ENCODE measurements at places on chromosomes 16 and 17.

DNA sequence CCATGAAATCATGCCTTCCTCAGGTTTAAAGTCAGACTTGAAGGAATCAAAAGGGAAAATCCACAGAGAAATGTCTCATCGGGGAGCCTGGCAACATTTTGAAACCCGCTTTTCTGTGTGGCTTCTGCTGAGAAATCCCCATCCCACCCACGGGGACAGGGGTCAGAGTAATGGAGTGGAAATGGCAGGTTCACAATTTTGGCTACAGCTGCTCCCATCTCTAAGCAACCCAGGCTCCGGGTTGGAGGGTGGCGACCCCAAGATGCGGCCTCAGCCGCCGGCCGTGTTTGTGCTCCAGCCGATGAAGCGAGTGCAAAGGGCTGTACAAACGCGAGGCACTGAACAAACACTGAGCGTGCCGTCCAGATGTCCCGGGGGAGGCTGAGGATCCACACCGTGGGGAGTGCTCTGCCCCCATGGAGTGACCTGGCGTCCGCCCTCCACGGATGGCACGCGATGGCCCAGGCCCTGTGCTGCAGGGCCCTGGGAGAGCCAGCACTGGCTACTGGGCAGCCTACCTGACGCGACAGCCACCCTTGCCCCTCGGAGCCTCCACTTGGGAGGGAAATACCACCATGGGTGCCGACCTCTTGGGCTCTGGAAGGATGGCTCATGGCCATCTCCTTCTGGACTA is 22.2 kb downstream of the SLC43A2 start:
- DNase-seq: no peak

GRCh38 chr16:19642501-19642900 is 75.5 kb downstream of the KNOP1 start:
- no peak for DNase-seq

GRCh38 chr16:66272461-66272860 is 94.0 kb upstream of the CDH5 start:
- DNase-seq: no peak

DNA sequence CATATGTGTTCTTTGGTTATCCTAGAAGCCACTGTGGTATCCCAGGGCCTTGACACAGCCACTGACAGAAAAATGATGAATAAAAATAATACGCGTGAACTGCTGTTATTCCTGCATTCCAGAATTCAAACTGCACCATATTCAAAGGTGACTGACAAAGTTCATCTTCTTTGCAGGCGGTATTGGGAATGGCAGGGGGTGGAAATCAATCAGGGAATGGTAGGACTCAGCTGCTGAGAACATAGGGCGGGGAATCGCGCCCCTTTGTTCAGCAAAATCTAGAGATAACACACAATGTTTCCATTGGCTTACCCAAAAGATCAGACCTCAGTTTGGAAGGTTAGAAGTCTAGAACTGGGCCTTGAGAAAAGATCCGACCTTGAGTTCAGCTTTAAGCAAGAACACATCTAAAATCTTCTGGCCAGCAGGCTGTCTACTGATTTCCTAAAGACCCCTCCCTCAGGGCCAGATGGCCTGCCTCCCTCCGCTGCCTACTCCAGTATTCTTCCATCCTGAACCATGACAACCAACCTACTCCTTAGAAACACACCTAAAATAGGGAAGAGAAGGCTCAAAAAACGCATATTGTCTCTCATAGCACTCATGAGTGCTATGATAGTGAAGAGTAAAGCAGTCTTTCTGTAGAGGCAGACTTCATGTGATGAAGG is 34.1 kb downstream of the CDK5R1 start:
- DNase-seq: no peak

DNA sequence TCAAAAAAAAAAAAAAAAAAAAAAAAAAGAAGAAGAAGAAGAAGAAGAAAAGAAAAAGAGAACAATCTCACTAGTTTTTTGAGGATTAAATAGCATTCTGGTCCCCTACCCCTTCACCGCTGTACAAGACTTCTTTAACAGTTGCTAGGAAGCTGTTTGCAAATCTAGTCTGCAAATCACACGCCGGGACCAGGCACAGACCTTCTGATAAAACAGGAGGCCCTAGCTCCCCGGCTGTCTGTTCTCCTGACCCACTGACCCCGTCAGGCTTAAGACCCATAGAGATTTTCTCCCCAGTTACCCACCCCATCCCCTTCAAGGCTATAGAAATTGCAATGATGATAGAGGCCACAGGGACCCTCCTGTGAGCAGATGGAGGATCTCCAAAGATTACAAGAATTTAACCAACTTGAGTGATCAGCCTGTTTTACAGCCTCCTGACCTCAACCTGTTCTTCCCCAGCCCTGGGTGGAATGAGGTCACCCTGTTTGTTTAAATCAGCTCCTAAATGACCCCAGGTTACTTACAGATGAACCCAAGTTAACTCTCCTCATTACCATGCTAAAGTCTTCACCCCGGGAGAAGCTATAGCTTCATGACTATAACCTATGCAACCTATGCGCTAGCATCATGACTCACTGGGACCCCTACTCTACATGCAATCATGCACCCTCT is 11.8 kb upstream of the SULT1A1 start:
- DNase-seq: no peak

DNA sequence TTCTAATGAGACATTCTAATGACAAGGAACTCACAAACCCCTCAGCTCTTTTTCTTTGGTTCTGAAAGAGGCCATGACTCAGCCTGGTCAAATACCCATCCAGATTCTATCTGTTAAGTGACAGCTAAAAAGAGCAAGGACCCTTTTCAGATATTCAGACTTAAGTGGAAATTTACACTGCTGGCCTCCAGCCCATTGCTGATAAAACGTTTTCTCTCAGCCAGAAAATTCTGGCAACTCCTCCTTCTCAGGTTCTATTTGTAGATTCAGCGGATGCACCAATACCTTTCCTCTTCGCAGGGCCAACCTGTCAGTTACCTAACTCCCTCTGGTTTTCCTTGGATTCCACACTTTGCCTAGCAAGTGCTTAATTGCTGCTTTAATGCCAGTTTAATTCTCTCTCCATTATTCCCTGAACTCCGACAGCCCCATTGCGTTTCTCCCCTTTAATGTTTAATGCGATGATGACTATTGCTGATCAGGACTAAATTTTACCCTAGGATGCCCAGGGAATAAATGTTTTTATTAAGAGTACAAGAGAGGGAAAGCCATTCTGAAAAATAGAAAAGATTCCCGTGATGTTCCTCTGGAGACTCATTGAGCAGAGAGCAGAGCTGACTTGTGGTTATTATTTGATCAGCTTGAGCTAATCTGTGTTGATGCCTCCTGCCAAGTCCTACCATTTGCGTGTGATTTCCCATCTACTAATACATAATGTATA is 35.9 kb upstream of the TOM1L1 start:
- no peak for DNase-seq

DNA sequence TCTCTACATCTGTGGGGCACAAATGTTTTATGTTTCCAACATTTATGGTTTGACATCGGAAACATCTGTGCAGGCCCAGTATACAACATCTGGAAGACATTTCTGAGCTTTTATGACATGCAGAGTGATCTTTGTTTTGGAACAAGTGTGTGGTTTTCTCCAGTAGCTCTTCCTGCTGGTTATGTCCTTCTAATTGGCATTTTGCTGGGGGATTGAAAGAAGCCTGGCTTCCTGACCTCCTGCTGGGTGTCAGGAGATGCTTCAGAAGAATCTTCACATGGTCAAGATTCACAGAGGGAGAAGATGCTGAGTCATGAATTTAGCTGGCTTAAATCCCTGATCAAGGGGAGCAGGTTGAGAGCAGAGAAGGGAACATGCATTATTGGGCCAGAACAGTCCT is 279.5 kb upstream of the MYOCD start:
- DNase-seq: peak; percentile 69

- no peak for DNase-seq
Observed at GRCh38 chr16:89164436-89164835, 7.1 kb upstream of the CDH15 start.

DNA sequence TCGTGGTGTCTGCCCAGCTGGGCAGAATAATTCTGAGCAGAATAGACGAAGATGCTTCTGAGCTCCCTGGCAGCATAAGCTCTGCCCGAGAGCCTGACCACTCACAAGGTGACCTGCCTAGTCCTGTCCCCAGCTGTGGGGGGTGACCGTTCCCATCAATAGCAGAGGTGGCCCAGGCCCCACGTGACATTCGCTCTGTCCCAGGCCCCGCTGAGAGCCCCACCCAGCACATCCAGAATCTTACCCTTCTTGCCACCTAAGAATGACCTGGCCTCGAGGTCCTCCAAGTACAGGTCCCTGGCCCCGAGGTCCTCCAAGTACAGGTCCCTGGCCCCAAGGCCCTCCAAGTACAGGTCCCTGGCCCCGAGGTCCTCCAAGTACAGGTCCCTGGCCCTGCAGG is 695 bp upstream of the TMEM204 start:
- no peak for DNase-seq

DNA sequence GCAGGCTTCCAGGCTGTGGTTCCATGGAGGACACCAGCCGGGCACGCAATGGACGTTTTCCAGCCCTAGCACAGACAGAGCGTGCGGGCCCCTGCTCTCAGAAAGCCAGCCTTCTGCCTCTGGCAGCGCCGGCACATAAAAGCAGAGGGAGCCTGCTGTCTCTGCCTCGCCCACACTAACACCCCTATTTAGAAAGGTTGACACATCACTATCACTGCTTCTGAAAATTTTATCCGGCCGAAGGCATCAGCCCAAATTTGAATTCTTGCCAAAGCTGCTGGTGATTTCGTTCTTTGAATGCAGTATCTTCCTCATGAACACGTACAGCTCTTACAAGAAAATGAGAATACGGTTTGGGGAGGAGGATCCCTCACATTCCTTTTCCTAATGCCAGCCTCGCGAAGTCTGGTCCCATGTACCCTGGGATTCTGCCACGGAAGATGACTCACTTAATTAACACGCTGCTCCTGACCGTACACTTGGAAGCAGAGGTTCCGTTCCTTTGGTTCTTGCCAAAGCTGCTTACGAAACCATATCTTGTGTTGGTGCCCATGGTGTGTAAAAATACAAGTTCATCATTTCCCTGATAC is 1.3 kb upstream of the RAB11FIP3 start:
- peak; percentile 95 for DNase-seq

DNA sequence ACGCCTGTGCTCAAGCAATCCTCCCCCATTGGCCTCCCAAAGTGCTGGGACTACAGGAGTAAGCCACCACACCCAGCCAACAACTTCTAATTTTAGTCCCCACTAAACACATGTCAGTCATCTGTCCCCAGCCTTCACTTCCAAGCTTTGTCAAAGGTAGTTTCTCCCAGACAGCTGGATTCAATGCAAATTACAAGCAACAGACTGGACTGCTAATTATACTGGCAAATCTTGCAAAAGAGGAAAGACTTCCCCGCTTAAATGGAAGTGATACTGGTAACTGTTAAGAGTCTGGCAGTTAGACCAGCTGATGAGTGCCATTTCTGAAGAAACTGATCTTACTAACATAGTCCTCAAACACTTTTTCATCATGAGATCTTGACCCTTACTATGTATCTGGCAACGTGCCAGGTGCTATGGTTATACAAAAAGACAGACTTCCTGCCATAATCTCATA is 8.2 kb upstream of the GGA2 start:
- DNase-seq: no peak

DNA sequence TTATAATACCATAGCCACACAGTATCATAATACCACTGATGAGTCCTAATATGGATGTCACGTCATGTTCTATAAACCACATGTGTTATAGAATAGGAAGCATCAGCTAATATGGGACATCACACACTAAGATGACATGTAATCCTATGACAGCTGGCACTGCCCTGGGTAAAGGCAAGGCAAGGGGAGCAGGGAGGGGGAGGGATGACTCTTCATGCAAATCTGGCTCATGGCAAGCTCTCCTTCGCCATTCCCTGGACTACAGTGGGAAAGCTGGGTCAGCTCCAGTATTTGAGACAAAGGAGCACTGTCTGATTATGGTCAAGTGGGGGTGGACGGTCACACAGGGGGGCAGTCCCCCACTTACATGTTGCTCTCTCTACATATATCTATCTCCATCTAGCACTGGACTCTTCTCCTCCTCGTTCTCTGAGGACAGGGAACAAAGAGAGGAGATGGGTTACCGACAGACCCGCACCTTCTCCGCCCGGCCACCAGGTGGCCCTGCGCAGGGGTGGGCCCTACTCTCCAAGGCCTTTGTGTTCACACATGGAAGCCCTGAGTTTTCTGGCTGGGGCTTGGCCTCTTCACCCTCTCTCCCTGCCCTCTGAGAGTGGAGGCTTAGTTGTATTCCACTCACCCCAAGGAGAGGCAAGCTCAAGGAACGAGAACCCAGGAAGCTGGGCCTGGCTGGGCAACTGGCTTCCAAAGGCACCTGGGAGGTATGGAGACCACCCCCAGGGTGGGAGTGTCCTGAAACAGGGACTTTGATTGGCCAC is 23.4 kb upstream of the MPO start:
- DNase-seq: peak; percentile 36

GRCh38 chr16:89103156-89103555 is 9.5 kb downstream of the ACSF3 start:
- DNase-seq: no peak

GRCh38 chr17:48037036-48037837 is at the start of gene COPZ2:
TSS of gene COPZ2 (minus strand) at chr17:48037797. CDS start at chr17:48037777, 20 bp downstream.
- peak; percentile 69 for DNase-seq

DNA sequence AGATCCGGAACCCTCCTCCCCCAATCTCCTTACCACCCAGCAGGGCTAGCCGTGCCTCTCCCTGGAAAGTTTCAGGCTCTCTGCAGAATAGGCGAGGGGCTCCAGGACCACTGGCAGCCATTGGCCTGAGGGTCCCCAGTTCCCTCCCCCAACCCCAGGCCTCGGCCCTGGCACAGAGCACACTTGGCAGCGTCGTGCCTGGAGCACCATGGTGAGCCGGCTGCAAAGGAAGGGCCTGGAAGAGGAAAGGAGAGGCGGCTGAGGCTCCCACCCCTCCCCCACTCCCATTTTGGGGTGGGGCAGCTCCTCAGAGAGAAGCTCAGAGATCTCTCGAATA is 369 bp upstream of the BTBD17 start:
- DNase-seq: no peak

- DNase-seq: peak; percentile 56
Observed at GRCh38 chr16:66486773-66487579, 59.9 kb downstream of the BEAN1 start.

DNA sequence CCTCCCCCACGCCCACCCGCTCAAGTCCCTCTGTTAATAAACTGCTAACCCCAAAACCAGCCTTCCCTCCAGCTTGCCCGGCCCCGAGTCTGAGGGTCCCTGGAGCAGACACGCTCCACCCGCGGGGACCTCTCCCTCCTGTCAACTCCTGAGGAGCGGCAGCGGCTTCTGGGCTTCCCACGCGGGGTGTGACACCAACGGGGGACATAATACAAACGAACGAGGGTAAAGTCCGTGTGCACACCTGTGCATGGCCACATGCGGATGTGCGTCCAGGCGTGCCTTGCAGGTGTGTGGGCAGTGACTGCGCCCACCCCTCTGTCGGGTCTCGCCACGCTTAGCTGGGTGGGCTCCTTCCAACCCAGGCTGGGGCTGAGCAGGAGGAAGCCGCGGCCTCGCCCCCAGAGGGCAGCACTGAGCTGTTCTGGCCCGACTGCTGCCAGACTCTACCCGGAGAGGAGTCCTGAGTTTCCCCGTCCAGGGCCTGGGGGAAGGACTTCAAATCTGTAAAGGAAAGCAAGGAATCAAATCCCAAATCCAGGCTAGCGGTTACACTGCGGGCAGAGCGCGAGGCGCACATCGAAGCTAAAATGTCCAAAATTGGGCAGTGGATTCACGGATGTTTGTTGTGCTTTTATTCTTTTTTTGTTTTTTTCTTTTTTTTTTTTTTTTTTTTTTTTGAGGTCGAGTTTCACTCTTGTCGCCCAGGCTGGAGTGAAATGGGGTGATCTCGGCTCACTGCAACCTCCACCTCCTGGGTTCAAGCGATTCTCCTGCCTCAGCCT is 24.2 kb upstream of the KRT17 start:
- peak; percentile 79 for DNase-seq
